ENCODE measurements at places on chromosomes 1 and 21. TPM values are rescaled to one million over a fixed set of nuclear protein-coding genes. Genes with fewer than 3 reads are reported as not detected.

Gene CASZ1
- total RNA-seq: 110 TPM

Gene COL11A1
- 0.06 TPM for total RNA-seq

Gene FMO2
- 0.55 TPM for total RNA-seq

Gene AMPD1
- 2.0 TPM for total RNA-seq

Gene CFAP45
- 0.57 TPM for total RNA-seq

Gene PKN2
- 54.6 TPM for total RNA-seq

Gene LMX1A
- total RNA-seq: 0.38 TPM

Gene APOBEC4
- total RNA-seq: not detected

Gene RCC2
- total RNA-seq: 73.3 TPM

Gene HTR6
- not detected for total RNA-seq

Gene FCRLB
- total RNA-seq: not detected

Gene RGS8
- not detected for total RNA-seq

Gene PTPRU
- 2.2 TPM for total RNA-seq

Gene NTNG1
- 0.23 TPM for total RNA-seq

Gene NEXN
- 7.2 TPM for total RNA-seq

Gene AMY1B
- not detected for total RNA-seq

Gene FLG
- total RNA-seq: not detected

Gene MYOG
- not detected for total RNA-seq

Gene PDC
- total RNA-seq: not detected

Gene ZNF593OS
- total RNA-seq: not detected

Gene PGLYRP4
- total RNA-seq: not detected

Gene TACSTD2
- total RNA-seq: 0.65 TPM

Gene MROH9
- not detected for total RNA-seq

Gene ZMYND12
- 2.2 TPM for total RNA-seq

Gene DDR2
- 13.3 TPM for total RNA-seq

Gene FAM151A
- total RNA-seq: 25.1 TPM

Gene HUNK
- 12.3 TPM for total RNA-seq

Gene LDLRAD2
- total RNA-seq: 0.09 TPM

Gene TTF2
- total RNA-seq: 30.2 TPM

Gene RHBDL2
- 50.5 TPM for total RNA-seq

Gene SMYD3
- 18.0 TPM for total RNA-seq

Gene HCRTR1
- total RNA-seq: not detected

Gene CHIA
- total RNA-seq: not detected

Gene OR10J1
- total RNA-seq: not detected

Gene ATAD3C
- total RNA-seq: 0.55 TPM

Gene FCAMR
- 0.84 TPM for total RNA-seq

Gene GRIK1
- total RNA-seq: 0.38 TPM

Gene LCE1E
- total RNA-seq: not detected
